Heart left ventricle (tissue), 16 donors: ENCODE measurements at places on chromosomes 6 and 20.

- DNase-seq = no peak
Observed at GRCh38 chr6:136792095-136792409, 225 bp downstream of the MAP3K5 start.

- DNase-seq = no peak
Observed at GRCh38 chr6:42294759-42295158, 77.1 kb upstream of the MRPS10 start.

GRCh38 chr6:35166116-35166515 is 25.0 kb upstream of the TCP11 start:
- no peak for DNase-seq

DNA sequence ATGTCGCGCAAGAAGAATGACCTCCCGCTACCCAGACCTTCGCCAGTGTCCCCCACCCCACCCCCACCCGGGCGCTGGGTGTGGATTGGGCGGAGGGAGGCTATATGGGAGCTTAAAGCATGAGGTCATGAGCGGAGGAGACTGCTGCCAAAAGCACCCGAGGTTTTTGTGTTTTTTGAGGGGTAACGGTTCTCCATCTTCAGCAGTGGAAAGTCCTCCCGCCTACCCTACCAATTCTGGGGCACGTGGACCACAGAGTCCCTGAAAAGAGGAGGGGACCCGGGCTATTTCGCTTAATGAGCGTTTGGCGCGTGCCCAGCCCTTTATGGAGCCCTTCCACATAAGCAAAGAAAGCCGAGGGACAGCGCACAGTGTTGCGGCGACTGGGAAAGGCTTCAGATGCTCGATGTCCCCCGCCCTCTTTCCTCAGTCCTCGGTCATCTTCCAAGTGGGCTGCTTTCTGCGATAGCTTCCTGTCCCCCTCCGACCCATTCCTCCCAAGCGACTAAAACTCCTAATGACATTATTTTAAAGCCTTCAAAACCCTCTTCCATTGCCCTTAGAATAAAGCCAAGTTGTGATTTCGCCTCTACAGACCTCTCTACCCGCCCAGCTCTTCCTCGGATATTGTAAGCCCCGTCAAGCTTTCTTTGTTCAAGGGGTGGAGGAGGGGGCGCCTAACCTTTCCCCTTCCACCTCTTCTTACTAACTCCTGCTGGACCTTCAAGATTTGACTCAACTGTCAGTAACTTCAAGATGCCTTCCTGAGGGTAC is 2.1 kb upstream of the TRERF1 start:
- DNase-seq = peak; percentile 55

DNA sequence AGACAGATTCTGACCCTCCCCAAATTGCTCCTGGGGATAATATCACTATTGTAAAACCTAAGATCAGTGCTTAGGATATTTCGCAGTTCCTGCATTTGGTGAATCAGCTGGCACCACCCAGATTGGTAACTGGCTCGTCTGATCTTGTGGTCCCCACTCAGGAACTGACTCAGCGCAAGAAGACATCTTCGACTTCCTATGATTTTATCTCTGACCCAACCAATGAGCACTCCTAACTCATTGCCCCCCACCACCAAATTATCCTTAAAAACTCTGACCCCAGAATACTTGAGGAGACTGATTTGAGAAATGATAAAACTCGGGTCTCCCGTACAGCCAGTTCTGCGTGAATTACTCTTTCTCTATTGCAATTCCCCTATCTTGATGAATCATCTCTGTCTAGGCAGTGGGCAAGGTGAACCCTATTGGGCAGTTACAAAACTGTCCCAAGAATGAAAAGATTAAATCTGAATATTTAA is 55.7 kb upstream of the PRND start:
- DNase-seq = no peak

- DNase-seq = no peak
Observed at GRCh38 chr6:86407128-86407527, 530.2 kb upstream of the HTR1E start.

GRCh38 chr6:94357381-94357980 is 938.1 kb upstream of the EPHA7 start:
- DNase-seq = no peak

GRCh38 chr6:168160506-168161370 is 81.7 kb upstream of the FRMD1 start:
- DNase-seq = no peak

GRCh38 chr6:25965058-25965457 is 2.5 kb downstream of the TRIM38 start:
- no peak for DNase-seq
